ENCODE measurements at places on chromosomes 1 and 21. TPM values are rescaled to one million over a fixed set of nuclear protein-coding genes. Genes with fewer than 3 reads are reported as not detected.

GRCh38 chr1:78388275-78388674, 102.5 kb upstream of the PTGFR start:
- DNase-seq = no peak

The TYW3 gene
- 11.2 TPM for total RNA-seq

DNA sequence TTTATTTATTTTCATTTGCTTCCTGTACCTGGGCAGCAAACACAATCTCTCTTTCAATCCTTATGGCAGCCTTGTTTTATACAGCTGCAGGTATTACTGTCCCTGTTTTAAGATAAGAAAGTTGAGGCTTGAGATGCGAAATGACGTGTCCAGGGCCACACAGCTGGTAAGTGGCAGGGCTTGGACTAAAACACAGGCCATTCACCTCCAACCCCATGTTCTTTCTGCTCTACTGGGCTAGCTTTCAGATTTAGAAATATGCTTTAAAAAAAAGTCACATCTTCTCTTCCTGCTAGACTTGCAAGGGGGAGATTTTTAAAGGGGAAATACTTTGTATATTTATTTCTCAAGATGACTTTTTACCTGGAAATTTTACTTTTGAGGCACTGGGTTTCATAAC, 62.8 kb downstream of the CNST start:
- no peak for DNase-seq

The THRAP3 gene
- 99.5 TPM for total RNA-seq

DNA sequence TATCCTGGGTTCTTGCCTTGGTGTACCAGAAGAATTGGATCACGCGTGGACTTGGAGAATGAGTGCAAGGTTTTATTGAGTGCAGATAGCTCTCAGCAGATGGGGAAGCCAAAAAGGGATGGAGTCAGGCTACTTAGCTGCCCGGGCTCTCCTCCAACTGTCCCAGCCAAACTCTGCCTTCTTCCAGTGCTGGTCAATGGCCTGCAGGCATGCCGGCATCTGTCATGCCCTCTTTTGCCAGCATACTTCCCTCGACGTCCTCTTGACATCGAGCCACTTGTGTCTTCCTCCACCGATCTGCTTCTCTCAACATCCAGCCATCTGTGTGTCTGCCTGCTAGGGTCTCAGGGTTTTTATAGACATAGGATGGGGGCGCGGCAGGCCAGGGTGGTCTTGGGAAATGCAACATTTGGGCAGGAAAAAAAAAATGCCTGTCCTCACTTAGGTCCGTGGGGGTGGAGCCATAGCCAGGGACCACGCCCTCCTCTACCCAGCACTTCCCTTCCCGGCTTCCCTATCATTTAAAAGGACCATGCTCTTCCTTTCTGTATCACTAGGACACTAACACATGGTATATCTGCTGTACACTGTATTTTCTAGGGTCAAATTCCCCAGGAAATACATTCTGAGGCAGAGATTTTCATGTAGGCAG, 47.0 kb upstream of the BCAR3 start:
- DNase-seq = no peak

The PATJ gene
- total RNA-seq = 21.9 TPM

The SYNJ1 gene
- 7.5 TPM for total RNA-seq

The PODN gene
- 440 TPM for total RNA-seq

DNA sequence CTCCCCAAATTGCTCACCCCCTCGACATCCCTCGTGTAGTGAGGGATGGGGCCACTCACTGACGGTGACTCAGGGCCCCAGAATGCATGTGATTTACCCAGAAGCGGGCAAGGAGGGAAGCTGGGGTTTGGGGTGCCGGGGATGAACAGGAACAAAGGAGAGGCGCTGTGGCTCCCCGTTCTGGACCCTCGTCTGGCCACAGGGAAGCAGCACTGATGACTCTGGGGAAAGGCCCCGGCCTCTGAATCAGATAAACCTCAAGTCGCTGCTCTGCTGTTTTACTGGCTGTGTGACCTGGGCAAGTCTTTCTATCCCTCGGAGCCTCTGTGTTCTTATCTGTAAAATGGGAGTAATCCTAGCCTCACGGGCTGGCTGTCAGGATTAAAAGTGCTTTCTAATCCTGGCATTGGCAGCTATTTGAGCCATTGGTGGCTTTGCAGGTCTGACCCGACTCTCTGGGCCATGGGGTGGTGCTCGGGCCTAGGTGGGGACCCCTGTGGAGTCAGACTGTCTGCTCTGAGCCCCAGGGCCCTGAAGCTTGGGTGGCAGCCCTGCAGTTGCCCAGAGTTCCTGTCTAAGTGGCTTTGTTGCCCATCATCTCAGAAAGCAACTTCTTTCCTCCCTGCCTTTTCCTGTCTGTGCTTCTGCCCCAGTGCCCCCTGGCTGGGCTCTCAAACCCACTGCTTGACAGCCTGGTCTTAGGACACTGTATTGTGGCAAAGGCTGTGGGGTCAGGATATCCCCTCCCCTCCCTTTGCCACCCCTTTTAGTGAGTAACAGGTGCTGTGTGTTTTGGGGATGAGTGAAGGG, 5.5 kb downstream of the TNFRSF1B start:
- DNase-seq = no peak

The TTC39A gene
- total RNA-seq = 2.4 TPM

DNA sequence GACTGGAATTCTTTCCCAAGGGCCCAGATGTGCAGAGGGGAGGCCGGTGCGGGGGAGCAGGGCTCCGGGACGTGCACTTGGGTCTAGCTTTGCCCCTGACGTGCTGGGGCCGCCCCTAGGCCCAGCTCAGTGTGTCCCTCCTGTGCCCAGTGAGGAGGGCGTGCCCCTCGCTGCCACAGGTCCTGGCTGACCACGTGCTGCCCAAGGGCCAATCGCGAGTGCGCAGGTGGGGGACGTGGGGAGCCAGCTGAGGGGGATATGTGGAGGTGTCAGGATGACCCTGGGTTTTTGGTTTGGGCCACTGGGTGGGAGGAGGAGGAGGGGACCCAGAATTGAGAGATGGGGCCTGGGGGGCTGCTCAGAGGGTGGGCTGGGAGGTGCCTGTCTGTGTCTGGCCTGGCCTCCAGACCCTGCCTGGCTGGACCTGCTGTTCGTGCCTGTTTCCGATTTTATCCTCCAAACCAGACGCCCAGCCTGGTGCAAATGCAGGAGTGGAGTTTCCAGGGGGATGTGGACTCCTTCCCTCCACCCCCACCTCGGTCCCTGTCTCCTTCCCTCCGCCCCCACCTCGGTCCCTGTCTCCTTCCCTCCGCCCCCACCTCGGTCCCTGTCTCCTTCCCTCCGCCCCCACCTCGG, 6.1 kb upstream of the RNF223 start:
- no peak for DNase-seq

DNA sequence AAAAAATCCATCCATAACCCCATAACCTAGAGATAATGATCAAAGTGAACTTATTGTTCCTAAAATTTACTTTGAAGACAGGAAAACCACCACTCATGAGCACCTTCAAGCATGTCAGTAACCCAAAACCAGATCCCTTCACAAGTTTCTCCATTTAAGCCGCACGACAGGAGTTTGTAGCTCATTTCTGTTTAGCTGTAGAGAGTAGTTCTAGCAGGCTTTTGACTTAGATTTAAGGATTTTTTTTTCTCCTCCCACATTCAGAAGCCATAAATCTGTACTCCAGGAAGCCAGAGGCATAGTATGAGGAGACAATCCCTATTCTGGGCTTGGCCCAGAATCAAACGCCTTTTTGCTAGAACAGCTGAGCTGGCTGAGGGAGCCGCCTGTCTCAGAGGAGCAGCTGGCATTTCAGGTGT, 25.6 kb downstream of the TOMM20 start:
- DNase-seq = no peak

- no peak for DNase-seq
Measured at GRCh38 chr1:7007902-7008301, 222.6 kb downstream of the CAMTA1 start.

The FBXO44 gene
- 5.8 TPM for total RNA-seq

DNA sequence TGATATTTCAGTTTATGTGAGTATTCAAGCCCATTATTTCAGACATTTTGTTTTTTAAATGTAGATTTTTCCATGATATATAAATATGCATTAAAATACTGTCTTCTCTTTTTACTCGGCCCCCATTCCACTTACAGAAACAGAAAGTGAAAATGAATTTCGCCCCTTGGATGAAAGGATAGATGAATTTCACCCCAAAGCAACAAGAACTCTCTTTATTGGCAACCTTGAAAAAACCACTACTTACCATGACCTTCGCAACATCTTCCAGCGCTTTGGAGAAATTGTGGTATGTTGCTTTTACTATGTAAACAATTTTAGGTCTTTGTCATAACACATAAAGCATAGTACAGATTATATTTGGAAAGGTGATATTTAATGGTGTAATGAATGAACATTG, 59.9 kb downstream of the ZBTB17 start:
- no peak for DNase-seq

DNA sequence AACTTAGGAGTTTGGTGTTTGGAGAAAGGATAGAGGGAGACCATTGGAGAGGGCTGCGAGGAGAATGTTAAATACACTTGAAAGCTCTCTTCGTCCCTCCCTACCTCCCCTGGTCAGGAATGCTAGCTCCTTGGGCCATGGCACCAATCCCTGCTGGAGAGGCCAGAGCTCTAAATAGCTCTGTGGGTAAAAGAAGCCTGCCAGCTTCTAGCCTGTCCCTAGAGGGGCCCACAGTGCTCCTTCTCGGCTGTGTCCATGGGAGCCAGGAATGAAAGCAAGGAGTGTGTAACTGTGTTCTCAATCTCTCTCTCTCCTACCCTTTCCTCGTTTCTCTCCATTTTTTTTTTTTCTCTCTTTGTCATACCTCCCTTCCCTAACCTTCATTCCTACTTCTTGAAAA, at the start of gene CCDC190:
Gene CCDC190 (minus strand): TSS at position 75 of the 400 bp plus-strand sequence. CDS start 1,529 bp downstream, outside the sequence.
- DNase-seq = no peak
